MG63 (cell line): ENCODE measurements at places on chromosomes 3 and 15. TPM values are rescaled to one million over a fixed set of nuclear protein-coding genes. Genes with fewer than 3 reads are reported as not detected.

GRCh38 chr3:146883288-146883687, 278.1 kb upstream of the PLSCR5 start:
- DNase-seq, result no peak

DNA sequence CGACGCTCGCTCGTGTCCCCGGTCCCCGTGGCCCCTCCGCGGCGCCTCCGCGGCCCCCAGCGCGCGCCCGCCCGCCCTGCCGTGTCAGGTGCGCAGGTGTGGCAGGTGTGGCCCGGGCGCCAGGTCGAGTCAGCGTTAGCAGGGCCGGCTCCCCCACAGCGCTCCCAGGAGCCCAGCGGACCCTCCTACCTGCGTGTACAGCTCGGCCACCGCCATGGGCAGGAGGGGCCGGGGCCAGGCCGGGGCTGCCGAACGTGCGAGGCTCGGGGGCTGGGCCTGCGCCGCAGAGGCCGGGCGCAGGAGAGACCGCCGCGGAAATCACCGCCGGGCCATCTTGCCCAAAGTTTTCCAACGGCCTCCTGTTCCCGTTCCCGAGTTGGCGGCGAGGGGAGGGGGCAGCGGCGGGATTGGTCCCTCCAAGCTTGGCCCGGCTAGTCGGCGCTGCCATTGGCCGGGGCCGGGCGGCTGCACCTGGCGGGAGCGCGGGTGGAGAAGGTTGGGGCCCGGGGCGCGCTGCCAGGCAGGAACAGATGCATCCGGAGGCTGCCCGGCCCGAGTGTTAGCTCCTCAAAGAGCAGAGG, at the start of gene MYO5C:
TSS of gene MYO5C (minus strand) at position 384 of the 581 bp plus-strand sequence. CDS start at position 216, 168 bp downstream.
- peak; percentile 59 for DNase-seq

DNA sequence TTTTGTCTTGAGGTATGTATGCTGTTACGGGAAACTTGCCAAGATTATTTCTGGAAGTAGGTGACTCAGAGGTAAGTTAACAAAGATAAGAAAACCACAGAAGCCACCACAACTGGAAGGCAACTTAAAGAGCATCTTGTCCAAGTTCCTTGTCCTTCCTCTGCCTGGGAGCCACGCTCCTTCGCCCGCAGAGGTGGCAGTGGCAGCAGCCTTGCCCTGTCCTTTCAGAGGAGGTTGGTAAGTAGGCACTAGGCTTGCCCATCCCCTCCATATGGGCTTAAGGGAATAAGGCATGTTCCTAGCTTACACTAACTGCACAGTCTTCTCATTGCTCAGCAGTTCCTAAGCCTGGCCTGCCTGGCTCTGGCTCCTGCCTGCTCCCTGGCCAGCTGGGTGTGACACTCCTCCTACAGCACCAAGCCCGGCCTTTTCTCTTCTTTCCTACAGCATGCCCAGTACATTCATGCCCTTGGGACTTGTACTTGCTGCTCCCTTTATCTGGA, 48.0 kb upstream of the RAB6B start:
- peak; percentile 88 for DNase-seq

DNA sequence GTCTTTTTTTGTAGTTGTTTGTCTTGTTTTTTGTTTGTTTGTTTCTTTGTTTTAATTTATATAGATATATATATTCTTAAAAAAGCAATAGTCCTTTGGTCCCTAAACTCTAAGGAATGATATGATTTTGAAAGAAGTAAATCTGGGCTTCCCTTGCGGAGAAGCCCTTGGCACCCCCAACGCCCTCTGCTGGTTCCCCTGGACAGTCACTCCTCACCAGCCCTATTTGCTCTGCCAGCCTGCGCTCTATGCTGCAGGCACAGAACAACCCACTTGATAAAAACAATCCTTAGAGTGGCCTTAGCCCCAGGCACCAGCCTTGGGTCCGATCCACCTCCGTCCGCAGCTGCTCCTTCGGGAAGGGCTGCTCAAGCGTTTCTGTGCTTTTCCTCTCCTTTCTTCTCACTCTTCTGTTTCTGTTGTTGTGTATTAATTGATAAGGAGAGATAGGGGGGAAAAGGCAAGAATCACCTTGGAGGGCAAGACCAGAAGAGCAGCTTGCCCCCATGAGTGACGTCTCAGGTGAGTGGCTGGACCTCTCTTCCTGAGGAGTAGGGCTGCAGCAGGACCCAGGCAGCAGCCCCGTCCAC, 13.7 kb upstream of the PARP6 start:
- DNase-seq, result peak; percentile 27

GRCh38 chr3:3734881-3735280, 64.3 kb upstream of the LRRN1 start:
- DNase-seq, result no peak

DNA sequence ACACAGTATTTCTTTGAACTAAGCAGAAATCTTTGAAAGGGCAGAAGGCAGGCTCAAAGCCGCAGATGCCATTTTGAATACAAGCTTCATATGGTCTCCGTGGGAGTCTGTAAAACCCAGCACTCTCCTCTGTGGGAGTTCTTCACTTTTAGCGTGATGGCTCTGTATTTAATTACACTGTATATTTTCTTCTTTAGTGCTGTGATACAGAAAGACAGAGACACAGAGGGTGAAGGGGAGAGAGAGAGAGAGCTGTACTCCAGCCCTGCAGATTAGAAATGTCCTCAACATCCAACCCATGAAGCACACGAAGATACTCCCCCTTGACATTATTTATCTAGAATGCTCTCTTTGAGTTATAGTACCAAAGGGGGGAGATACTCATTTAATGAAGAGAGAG, 752.6 kb upstream of the NR2F2 start:
- no peak for DNase-seq

DNA sequence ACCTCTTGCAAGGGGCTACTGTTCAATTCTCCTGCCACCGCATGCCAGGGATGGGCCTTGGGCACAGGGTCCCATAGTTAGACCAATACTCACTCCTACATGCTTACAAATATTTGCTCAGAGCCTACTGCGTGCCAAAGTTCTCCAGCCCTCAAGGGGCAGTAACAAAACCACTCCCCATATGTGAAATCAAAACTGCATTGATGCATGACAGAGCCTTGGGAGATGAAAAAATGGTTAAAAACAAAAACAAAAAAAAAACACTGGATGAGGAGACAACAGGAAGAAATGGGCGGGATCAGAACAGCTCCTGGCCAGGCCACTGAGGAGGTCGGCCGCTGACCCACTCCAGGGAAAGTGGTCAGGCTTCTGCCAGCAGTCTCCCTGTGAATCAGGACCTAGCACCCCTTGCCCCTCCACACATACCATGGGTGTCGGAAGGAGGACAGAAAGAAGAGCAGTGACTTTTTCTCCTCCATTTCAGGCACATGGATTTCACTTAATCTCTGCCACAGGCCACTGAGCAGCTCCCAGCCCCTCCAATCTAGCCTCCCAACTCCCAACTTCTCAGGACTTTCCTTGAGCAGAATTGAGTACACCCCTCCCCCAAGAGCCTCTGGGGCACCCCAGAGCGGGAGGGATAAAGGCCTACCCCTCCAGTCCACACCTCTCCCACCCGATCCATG, 2.8 kb downstream of the PLXNB1 start:
- no peak for DNase-seq

GRCh38 chr15:60096157-60096556, 92.0 kb downstream of the FOXB1 start:
- DNase-seq, result peak; percentile 64

GRCh38 chr3:141450727-141451375, 36.0 kb upstream of the RASA2 start:
- no peak for DNase-seq

DNA sequence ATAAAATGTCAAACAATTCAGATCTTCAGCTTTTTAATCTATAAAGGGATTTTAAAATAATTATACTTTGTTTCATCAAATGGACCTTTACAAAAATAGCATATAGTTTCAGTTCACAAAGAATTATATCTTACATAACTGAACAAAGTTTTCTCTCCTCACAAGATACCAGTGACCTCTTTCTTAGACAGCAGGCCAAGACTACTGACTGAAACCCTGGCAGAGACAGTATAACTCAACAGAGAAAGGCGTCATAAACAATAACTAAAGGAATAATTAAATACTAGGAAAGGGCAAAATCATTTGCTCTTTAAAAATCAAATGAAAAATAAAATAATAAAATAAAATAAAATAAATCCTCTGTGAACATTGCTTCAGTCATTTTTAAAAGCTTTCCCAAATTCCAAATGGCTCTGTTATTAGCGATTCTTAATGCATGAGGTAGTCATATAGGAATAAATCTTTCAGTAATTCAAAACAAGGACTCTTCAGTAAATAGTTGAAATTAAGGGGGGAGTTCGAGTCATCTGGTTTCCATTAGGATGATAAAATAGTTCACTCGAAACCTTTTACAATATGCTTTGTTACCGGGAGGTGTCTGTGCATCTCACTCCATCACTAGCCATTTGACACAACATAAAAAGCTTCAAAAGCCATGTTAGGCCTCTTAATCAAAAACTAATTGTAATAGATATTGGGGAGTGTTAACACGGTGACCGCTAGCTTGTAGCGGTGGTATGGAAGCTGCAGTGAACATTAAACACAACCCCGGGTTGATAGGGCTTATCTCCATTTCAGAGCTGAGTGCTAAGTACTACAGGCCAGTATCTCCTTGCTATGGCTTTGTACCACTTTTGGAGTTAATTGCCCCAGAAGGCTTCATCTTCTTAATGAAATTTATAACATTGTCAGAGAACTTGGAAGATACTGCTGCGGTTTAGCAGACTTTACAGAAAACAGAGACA, 142.9 kb upstream of the NR2F2 start:
- no peak for DNase-seq

GRCh38 chr3:136787349-136787748, 31.6 kb upstream of the SLC35G2 start:
- DNase-seq, result peak; percentile 34

DNA sequence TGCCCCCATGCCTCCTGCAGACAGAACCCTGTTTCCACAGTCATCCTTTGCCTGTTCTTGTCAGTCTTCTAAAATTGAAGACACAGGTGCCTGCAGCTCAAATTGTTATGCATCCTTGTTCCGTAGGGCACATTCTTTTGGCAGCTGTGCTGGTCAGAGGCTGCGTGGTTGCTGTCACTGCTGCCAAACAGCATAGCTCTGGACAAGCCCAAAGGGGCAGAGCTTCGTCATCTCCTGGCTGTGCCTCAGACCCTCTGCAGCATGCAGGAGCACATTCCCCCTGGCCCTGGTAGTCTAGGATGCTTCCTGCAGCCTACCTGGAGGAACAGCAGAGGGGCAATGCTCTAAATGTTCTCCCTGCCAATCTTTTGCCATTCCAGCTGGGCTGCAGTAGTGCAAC, 2.1 kb upstream of the FBXL22 start:
- DNase-seq, result no peak

DNA sequence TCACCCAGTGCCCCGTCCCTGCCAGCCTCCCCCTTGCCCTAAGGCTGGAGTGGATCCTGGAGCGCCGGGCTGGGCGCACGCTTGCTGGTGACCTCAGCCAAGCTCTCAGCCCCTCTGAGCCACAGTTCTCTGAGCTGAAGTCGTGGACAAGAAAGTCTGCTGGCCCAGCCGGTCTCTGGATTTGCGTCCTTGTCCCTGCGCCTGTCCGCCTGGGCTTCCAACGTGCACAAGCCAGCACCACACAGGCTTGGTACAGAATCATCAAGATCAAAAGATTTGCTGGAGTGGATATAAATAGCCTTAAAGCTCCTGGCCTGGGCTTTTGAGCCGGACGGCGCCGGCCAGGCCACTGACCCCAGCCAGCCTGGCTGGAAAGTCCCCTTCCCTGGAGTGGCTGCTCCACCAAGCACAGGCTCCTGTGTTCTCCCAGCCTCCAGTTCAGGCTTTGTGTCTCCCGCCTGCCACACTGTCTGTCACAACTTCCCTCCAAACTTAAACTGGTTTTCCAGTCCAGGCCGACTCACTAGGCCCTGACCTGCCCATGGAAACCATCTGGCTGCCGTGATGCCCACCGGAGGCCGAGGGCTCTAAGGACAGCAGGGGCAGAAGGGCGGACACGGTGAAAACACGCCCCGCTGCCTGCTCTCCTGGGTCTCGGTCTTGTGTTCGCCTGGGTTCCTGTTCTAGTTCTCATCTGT, 156.2 kb downstream of the NUP210 start:
- DNase-seq, result no peak

GRCh38 chr3:26350853-26351252, 271.7 kb upstream of the LRRC3B start:
- no peak for DNase-seq

GRCh38 chr3:8607234-8608040, 37.2 kb downstream of the SSUH2 start:
- peak; percentile 23 for DNase-seq

DNA sequence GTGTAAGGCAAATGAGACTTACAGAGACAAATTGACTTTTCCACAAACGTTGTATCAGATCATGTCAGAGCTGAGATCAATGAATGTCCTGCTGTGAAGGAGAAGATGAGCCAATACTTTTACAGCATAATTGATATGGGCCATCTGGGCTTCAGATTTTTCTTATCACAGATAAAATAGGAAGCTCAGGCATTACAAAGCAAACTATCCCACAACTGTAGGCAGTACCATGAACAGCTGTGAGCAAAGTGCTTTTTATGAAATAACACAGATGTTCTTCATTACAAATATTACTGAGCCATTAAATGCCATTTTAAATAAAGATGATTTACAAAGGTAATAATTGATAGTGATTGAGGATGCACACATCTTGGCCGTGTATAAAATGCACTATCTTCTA, 852.3 kb downstream of the OTOL1 start:
- DNase-seq, result no peak

GRCh38 chr3:152202976-152203626, 65.6 kb upstream of the MBNL1 start:
- DNase-seq, result no peak

DNA sequence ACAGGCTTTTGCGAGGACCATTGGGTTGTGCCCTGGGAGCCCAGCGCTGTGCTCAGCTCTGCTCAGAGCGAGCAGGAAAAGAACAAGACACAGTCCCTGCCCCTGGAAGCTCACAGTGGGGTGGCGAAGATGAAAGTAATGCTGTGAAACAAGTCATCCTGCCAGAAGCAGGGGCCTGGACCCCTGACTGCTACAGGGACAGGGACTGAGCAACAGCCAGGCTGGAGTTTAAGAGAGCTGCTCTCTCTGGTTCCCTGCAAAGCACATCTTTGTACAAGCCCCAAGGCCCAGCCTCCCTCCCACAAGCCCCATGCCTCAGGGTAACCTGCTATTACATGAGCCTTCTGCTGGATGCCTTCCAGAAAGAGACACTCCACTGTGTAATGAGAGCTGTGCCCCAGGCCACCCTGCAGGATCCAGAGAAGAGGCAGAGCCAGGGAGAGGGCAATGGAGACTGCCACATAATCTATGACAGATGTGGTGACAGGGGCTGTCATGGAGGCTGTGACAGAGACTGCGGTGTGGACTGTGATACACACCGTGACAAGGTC, 7.1 kb upstream of the HCN4 start:
- no peak for DNase-seq

- no peak for DNase-seq
These were observed 36.0 kb downstream of the ATP13A5 start for GRCh38 chr3:193342551-193342950.

VPS18 gene
- total RNA-seq, result 14.0 and 24.8 TPM in 2 replicates

RPUSD2 gene
- total RNA-seq, result 11.9 and 12.6 TPM in 2 replicates

KBTBD12 gene
- not detected in 2 replicates for total RNA-seq

NAALADL2 gene
- total RNA-seq, result 1.6 and 1.8 TPM in 2 replicates

LRRIQ4 gene
- not detected in 2 replicates for total RNA-seq

PROK2 gene
- not detected in 2 replicates for total RNA-seq

SOX2 gene
- 0.07 TPM in 1 of 2 replicates, not detected in the other for total RNA-seq
